Activated CD4-positive, alpha-beta T cell treated with anti-CD3 and anti-CD28 coated beads, Interleukin-2, Interleukin-4, amounts not matched to agents 100 ng/mL and 50 ng/mL, durations not matched to agents 16 hours and 8 hours (primary cell): ENCODE measurements at places on chromosomes 6 and 20.

DNA sequence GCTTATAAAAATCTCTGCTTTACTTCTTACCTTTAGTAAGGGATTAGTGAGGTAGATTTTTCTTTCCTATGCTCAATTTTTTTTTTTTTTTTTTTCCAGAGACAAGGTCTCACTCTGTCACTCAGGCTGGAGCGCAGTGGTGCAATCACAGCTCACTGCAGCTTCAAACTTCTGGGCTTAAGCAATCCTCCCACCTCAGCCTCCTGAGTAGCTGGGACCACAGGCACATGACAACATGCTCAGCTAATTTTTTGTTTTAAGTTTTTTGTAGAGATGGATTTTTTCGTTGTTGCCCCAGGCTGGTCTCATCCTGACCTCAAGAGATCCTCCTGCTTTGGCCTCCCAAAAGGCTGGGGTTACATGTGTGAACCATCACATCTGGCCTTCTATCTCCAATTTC, 58.9 kb upstream of the RREB1 start:
- DNase-seq: no peak

- no peak for DNase-seq
These were observed 14.6 kb upstream of the ADA start for GRCh38 chr20:44666066-44666465.

DNA sequence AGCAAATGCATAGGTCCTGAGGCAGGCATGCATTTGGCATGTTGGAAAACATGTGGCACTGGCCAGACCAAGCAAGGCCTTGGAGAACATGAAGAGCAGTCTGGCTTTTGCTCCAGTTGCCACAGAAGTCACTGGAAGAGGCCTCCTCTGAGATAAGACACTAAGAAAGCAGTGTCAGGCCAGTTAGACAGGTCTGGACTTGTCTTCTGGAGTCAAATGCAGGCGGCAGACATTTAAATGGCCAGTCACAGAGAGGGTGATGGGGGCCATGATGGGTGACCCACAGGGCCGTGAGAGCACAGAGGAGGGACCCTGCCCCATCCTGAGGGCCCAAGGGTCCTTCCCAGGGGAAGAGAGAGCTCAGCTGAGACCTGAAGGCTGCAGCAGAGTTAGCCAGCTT, 26.7 kb upstream of the ADA start:
- no peak for DNase-seq

DNA sequence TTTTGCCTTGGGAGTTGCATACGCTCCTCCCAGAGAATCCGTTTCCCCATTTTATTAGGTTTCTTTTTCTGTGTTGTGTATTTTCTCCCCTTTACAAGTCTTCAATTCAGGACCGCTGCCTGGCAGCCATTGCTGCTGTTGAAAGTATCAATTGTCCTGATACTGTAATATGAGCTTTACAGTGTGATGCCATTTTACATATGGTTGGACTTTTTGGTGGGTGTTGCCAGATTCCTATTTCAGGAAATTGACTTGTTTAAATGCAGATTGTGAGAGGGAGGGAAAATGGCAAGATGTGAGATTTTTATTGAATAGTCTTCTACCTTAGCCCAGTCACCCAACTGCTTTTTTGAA, 1.2 kb downstream of the PANK2 start:
- no peak for DNase-seq

DNA sequence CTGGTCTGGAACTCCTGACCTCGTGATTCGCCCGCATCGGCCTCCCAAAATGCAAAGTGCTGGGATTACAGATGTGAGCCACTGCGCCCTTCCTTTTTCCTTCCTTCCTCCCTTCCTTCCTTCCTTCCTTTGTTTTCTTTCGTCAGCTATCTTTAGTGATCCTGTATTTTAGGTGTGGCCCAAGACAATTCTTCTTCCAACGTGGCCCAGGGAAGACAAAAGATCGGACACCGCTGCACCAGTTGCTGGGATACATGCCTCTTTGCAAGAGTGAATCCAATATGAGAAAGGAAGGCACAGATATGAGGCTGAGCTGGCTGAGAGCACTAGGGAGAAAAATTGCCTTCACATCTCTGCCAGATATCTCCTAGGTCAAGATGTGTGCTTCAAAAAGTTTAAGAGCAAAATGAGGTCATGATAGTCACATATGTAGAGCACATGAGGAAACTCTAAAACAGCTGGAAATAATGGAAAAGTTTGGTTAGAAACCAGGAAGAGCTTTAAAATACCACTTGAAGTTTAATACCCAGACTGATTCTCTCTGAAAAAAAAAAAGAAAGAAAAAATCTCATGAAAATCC, 41.8 kb downstream of the OR2B2 start:
- DNase-seq: no peak

DNA sequence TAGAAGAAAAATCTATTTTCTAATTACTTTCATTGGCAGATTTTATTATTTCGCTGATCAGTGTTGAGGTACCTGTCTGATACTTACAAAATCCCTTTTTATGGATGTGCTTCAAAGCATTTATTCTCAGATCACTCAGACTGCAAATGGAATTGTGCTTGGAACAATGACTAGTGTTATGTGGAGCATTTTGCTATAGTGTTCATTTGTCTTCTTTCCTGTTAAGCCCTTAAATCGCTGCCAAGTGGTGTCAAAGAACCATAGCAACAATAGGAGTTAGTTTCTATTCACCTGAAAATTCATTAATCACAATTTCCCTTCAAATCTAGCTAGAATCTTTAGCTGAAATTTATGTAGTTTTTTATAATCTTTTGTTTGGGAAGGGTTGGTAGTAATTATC, 29.8 kb downstream of the SMPDL3A start:
- no peak for DNase-seq
